ENCODE measurements at places on chromosomes 4 and X.

DNA sequence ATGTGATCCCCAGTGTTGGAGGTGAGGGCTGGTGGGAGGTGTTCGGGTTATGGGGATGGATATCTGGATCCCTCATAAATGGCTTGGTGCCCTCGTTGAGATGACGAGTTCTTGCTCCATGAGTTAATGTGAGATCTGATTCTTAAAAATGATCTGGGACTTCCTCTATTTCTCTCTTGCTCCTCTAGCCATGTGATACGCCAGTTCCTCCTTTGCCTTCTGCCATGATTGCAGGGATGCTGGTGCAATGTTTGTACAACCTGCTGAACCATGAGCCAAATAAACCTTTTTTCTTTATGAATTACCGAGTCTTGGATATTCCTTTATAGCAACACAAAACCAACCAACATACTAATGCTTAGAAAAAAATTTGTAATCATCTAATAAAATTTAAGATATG, 56.6 kb downstream of the STAP1 start:
- no peak for DNase-seq

DNA sequence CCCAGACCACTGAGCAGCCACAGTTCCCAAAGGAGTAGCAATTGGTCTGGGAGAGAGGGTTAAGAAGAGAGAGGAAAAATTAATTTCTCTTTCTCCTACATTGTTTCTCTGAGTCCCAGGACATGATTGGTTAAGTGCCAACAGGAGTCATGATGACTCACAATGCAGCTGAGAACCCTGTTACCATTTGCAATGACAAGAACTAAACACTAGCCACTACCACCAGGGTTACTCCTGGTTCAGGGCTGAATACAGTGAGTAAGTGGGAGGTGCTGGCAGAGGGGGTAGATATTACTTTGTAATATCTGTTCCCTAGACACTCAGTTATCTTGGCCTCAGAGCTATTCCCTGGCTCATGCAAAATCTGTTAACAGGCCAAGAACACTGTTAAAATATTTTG, 18.0 kb downstream of the ETDC start:
- peak; percentile 84 for DNase-seq

DNA sequence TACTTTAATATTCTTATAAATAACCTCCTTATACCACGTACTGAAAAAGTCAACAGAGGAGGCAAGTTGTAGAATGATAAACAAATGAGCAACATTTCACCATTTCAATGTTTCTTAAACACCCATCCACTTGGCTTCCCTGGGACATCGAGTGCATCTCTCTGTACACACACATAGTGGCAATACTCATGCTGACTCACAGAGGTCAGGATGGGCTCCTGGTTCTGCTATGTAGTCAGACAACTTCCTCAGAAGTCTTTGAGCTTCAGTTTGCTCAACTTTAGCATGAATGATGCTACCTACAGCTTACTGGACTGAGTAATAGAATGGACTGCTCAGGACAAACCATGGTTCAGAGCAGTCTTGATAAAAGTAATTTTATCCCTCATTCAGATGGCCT, 56.9 kb downstream of the MAD2L1 start:
- DNase-seq: peak; percentile 94

GRCh38 chrX:134186362-134187121, 50.4 kb upstream of the CCDC160 start:
- no peak for DNase-seq

- DNase-seq: peak; percentile 91
Observed at GRCh38 chr4:123452616-123453015, 56.0 kb downstream of the SPRY1 start.

- DNase-seq: peak; percentile 40
Observed at GRCh38 chrX:51893931-51894696, 691 bp downstream of the MAGED1 start.

DNA sequence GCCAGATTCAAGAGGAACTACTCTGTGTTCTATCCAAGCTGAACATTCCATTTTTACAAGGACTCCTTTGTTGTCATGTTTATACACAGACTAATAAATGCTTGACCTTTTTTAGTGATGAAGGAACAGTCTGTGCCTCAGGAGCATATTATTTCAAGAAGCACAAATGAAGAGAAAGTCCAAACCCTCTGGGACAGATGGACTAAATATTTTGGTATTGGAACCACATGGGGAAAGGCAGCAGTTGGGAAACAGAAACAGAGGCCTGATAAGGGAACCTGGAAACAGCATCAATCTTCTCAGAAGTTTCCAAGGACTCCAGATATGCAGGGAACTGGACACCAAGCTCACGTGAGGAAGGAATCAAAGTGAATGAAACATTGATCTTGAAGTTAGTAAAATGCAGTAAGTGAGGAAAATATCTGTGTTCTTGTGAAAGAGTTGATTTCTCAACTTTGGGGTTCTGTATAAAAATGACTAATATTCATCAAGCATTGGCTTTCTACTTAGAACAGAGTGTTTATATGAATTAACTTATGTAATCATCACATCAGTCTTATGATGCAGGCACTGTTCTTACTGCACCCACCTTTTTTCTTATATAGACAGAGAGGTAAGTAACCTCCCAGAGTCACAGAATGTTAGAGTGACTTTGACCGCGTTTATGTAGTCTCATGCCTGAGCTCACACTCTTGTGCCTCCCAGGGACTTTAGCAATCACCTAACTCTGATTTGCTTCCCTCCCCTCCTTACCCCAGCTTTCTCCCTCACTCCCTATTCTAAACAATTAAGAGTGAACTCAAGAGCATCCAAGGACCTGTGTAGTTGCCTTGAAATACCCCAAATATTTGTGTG, 148.9 kb upstream of the JADE1 start:
- peak; percentile 74 for DNase-seq

GRCh38 chrX:39703307-39703706, 394.5 kb downstream of the BCOR start:
- no peak for DNase-seq

DNA sequence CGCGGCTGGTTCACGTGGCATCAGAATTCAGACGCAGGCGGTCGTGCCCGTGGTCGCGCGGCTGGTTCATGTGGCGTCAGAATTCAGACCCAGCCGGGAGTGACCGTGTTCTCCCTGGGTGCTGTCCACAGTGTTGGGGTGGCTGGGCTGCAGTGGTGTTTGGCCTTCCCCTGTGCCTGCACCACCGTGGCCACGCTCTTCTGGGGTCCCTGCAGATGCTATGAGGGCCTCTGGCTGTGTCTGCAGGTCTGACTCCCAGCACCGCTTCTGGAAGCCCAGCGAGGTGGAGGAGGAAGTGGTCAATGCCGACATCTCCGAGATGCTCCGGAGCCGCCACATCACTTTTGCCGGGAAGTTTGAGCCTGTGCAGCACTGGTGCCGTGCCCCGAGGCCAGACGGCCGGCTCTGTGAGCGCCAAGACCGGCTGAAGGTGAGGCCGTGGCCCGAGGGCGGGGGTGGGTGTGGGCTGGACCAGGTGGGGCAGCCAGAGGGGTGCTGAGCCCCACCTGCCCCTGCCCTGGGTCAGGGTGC, 26.4 kb downstream of the NKX1-1 start:
- no peak for DNase-seq

DNA sequence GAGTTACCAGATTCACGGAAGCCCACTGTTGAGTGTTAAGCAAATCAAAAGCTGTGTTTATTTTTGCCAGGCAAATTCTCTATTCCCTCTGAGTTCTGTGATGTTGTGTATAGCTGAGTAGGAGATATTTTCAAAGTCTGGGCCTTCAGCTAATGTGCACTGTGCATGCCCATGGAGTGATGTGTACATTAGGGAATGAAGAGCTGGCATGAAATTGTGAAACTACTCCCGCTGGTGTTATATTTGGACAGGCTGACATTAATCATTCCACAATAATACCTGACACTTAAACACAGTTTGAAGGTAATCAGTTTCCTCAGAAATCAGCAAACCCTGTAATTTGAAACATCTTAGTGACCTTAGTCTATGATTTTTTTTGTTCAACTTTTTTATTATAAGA, 88.1 kb upstream of the MBNL3 start:
- no peak for DNase-seq

GRCh38 chrX:9788911-9789310, 2.7 kb downstream of the SHROOM2 start:
- peak; percentile 37 for DNase-seq

GRCh38 chr4:86543560-86544309, 50.4 kb upstream of the PTPN13 start:
- peak; percentile 12 for DNase-seq

DNA sequence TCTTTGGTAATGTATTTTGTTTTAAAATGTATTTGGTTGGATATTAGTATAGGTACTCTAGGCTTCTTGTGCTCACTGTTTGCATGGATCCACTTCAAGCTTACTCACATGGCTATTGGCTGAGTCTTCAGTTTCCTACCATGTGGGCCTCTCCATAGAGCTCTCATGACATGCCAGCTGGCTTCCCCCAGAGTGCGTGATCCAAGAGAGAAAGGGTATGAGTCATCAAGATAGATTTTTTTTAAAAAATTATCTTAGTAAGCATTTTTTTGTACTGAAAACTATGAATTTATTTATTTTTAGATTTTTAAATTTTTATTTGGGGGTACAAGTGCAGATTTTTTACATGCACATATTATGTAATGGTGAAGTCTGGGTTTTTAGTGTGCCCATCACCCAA, 219.1 kb upstream of the AMOT start:
- DNase-seq: peak; percentile 0

- DNase-seq: no peak
Observed at GRCh38 chr4:126957987-126958386, 674.8 kb upstream of the INTU start.

DNA sequence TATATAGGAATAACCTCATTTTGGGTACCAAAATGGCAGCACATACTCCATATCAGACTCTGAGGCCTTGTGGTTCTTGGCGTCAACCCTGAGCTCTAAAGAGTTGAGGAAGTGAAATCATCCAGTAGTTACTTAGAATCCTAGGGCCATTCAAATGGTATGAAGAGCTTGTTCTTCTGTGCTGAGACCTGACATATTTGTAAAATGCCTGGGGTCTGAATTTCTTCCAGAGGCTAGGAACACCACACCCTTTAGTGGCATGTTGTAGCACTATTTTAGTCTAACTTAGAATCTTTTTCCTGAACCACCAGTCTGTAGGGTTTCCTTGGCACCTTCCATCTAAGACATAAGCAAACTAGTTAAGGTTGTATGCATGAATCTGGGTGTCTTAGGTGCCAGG, 18.1 kb upstream of the GDPD2 start:
- no peak for DNase-seq

- DNase-seq: no peak
Observed at GRCh38 chr4:141914746-141915145, 278.4 kb downstream of the IL15 start.

- no peak for DNase-seq
Observed at GRCh38 chrX:153365670-153366069, 31.7 kb downstream of the ZNF275 start.

- peak; percentile 83 for DNase-seq
Observed at GRCh38 chrX:136200466-136200865, 50.7 kb downstream of the MAP7D3 start.

GRCh38 chrX:51891821-51892551, 1.4 kb upstream of the MAGED1 start:
- DNase-seq: peak; percentile 42

DNA sequence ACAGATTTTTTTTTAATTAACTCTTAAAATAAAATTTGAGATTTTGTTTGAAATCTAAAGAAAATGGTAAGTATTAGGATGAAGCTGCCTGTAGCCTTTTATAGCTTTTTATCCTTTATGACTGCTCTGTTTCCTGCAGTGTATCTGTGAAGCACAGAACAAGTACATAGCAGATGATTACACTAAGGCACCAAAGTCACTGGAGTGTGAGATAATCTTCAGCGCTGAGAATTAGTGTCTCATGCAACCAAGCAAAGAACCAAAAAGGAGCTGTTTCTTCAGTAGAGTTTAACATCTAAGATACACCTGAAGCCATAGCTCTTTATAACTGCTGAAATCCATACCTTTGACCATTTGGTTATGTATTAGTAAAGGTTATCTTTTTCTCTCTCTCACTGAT, 1989.8 kb upstream of the PCDH10 start:
- DNase-seq: no peak

DNA sequence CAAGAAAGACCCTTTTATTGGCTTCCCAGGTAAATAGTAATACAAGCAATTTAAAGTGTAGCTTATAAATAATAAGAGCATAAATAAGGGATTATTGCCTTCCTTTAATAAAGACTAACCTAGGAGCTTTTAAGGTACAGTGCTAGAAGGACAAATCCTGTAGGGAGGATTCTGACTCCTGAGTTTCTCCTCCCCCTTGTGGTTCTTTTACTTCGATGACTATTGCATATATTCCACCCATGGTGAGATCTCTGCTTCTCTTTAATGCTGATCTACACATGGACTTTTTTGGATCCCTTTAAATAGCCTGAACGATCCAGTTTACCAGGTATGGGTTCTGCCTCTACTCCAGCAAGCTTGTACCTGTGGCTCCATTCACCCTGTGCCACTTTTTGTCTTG, 2.5 kb downstream of the GALNT7 start:
- peak; percentile 63 for DNase-seq

All from choroid plexus epithelial cell (primary cell).